ENCODE measurements at places on chromosomes 3 and 15. TPM values are rescaled to one million over a fixed set of nuclear protein-coding genes. Genes with fewer than 3 reads are reported as not detected.
A peak's percentile ranks its signal among the peaks of the same experiment; 100 is the strongest.

Gene ZCWPW2
- total RNA-seq = 1.3 TPM

Gene FETUB
- not detected for total RNA-seq

Gene SLC2A2
- 0.18 TPM for total RNA-seq

- no peaks in the 10 kb centered on the region for H3K36me3 ChIP-seq
- no peak for DNase-seq
- no peaks in the 10 kb centered on the region for H3K4me1 ChIP-seq
Observed at GRCh38 chr15:28003302-28004037, 95.6 kb downstream of the OCA2 start.

DNA sequence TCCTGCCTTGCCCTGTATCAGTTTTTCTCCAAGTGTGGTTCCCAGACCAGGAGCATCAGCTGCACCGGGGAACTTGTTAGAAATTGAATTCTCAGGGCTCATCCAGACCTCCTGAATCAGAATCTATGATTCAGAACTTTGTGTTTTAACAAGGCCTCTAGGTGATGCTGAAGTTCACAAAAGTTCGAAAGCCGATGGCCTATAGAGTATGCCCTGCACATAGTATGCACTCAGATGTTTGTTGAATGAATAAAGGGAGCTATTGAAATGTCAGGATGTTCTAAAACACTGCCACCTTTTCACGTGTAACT is 664 bp upstream of the LARP6 start:
- H3K27ac ChIP-seq = peak overlapping the region; percentile 97
- DNase-seq = peak; percentile 52
- H3K27me3 ChIP-seq = no peaks in the 10 kb centered on the region
- no peaks in the 10 kb centered on the region for H3K36me3 ChIP-seq

DNA sequence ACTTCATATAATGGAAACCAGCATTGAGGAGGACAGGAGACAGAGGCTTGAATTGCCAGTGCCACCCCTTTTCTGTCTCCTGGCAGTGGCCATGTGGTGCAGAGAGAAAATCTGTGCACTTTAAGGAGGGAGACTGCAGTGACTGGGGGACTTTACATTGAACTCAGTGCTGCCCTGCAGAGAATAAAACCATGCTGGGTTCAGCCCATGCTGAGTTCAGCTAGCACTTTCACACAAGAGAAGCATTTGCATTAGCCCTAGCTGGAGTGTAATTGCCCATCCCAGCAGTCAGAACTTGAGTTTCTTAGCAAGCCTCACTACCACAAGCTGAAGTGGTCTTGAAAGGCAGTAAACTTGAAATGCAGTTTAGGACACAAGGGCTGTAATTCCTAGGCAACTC is 677.5 kb downstream of the ZPLD1 start:
- H3K4me1 ChIP-seq = no peaks in the 10 kb centered on the region
- H3K27ac ChIP-seq = no peak overlapping the region
- no peaks in the 10 kb centered on the region for H3K36me3 ChIP-seq
- no peak for DNase-seq
- H3K27me3 ChIP-seq = no peaks in the 10 kb centered on the region

DNA sequence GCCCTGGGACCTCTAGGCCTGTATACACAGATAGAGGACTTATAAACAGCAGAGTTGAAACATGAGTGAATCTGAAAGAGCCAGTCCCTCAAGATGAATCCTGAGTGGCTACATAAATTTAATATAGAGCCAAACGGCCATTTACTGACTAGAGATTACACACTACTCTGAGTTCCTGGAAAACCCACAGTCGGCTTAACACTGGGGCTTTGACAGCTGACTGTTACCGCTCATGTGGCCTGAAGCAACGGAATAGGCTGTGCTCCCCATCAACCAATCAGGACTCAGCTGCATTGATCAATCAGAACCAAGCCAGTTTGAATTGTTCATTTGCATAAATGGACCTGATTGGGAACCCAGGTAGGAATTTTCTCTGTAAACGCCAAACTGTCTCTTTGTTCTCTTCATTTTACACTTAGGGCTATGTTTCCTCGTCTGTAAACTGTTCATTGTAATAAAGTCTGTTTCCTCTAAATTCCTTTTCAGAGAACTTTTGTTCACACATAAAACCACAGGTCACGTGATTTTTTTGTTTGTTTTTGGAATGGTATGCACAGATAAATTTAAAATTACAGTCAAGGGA is 40.5 kb downstream of the CCNL1 start:
- no peak overlapping the region for H3K4me3 ChIP-seq
- H3K27me3 ChIP-seq = no peaks in the 10 kb centered on the region
- no peaks in the 10 kb centered on the region for H3K36me3 ChIP-seq

DNA sequence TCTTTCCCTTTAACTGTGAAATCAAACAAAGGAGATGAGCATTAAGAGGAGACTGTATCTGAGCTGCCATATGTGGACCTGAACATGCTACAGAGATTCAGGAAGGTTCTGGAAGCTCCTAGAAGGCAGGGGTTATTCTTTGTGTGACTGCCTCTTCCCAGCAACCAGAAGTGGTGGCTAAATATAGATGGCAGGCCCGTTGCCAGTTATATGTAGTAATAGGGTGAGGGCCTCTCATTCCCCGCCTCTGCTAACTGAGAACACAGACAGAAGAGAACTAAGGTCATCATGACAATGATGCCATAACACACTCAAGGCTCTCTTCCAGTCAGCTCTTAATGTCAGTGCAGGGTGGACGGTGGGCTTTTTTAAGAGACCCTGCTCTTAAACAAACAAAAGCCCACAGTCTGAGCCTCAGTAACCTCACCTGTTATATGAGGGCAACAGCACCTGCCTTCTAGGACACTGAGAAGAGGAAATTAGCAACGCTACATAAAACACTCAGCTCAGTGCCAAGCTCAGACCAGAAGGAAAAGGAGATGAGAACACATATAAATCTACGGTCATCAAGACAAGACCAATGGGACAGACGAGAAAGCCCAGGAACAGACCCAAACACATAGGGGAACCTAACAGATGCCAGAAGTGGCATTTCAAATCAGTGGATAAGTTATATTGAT is 22.3 kb downstream of the CFAP92 start:
- no peaks in the 10 kb centered on the region for H3K27me3 ChIP-seq
- H3K4me3 ChIP-seq = no peak overlapping the region
- no peaks in the 10 kb centered on the region for H3K36me3 ChIP-seq
- H3K27ac ChIP-seq = no peak overlapping the region
- no peak for DNase-seq

- H3K36me3 ChIP-seq = no peaks in the 10 kb centered on the region
- no peak overlapping the region for H3K27ac ChIP-seq
- no peak overlapping the region for H3K4me3 ChIP-seq
Observed at GRCh38 chr15:95869920-95870319, 460.6 kb upstream of the NR2F2 start.

DNA sequence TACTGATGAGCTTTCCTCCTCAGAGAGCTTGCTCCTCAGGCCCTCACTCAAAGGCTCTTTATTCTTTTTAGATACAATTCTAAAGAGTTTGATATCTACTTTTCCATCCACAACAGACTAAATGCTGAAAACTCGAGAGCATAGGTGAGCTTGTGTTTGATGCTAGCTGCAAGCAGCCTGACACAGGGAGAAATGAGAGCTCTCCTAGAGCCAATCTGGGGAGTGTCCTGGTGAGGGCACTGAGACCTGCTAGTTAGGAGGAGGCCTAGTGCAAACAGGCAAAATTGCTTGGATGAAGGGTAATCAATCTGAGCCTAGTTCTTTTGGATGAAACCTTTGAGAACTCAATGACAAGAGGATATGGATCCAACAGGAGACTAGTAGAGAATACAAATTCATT is 300.8 kb downstream of the ZBTB20 start:
- H3K4me3 ChIP-seq = no peak overlapping the region
- no peaks in the 10 kb centered on the region for H3K36me3 ChIP-seq
- no peak for DNase-seq
- H3K27ac ChIP-seq = no peak overlapping the region
